ENCODE measurements at places on chromosomes 1 and 21.

- no peak for DNase-seq
Measured at GRCh38 chr21:43328958-43329691, 97.8 kb downstream of the SIK1 start.

DNA sequence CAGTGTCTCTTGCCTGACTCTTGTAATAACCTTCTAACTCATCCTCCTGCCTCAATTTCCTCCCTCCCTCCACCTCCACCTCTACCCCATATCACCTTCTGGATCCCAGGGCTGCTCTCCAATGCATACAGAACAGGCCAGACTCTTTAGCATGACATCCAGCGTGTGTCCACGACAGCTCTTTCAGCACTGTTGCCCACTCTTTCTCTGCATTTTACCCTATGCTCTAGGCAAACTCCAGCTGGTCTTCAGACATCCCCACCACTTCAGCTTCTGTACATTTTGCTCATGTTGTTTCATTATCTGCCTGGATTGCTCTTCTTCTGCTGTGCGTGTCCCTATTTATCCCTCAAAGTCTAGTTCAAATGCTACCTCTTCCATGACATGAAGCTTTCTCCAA lies 4.8 kb downstream of the INKA2 start:
- no peak for DNase-seq

GRCh38 chr1:211875541-211875940 lies 45.0 kb upstream of the LPGAT1 start:
- DNase-seq, result no peak

DNA sequence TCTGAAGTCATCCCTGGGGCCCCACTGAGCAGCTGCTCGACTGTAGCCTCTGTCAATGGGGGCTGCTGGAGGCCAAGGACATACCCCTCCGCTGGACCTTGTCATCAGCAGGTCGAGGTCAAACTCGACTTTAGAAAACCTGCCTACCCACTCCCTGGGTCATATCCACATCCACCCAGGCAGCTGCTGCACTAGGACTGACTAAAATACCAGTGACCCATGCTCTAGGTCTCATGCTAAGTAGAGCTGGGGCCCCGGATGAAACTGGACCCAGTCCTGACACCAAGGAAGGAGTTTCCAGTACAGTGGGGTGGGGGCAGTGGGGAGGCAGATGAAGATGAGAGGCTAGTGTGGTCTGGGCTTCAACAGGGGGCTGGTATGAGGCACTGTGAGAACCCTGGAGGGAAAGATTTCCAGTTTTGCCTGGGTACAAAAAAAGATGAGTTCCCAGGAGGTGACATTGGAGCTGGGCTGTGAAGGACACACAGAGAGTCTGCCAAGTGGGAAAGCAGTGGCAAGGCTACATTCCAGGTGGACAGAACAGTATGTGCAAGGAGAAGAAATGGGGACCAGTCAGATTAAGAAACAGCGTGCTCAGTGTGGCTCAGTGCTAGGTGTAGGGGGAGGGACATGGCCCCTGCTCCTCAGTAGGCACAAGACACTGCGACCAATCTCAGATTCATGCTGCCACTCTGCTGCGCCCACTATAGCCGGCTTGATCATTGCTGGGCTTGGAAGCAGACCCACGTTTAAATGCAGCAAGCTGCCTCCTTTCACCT lies 12.4 kb downstream of the SLC2A1 start:
- no peak for DNase-seq

DNA sequence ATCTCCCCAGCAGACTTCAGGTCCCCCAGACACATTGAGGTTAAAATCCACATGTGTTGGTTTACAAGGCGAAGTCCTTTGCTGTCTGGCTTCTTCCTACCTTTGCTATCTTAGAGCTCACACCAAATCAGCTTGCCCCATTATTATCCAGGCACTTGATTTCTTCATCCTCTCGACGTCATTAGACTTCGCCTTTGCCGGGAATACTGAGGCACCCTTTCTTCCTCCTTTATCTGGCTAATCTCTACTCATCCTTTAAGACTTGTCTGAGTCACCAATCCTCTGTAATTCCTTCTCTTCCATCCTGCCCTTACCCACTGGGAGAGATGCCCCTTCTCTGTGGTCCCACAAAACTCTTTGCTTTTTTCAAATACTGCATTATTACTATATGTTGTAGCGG lies 9.2 kb upstream of the XCL2 start:
- DNase-seq, result peak; percentile 24

All from WERI-Rb-1 (cell line).